Activated CD8-positive, alpha-beta memory T cell treated with anti-CD3 and anti-CD28 coated beads, Interleukin-2, amount 10 ng/mL, durations not matched to agents 7 days and 5 days (primary cell): ENCODE measurements at places on chromosomes 13 and 19.

DNA sequence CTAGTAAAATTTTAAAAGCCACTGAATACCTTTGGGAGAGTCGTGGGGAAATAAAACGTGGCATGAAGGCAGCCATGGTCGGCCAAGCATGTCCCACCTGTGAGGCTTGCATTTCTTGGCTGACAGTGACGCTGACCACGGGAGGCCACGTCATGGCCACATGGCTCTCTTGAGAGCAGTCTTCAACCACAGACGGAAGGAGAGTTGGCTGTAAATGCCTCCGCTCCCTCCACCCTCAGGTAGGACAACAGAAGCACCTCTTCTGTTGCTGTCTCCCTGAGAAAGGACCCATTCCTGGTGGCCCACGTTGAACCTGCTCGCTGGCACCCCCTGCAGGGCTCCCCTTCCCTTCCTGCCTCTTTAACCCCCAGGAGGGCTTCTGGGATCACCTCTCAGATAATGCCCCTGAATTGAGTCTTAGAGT is 10.6 kb upstream of the LRRC25 start:
- peak; percentile 48 for DNase-seq

GRCh38 chr13:103873725-103874124 is 807.5 kb upstream of the SLC10A2 start:
- DNase-seq: no peak

GRCh38 chr19:35959968-35960320 is 23.8 kb downstream of the LRFN3 start:
- no peak for DNase-seq

GRCh38 chr13:21596722-21597121 is 7.2 kb downstream of the MICU2 start:
- DNase-seq: no peak

- peak; percentile 69 for DNase-seq
Measured at GRCh38 chr19:6828698-6829633, 56.5 kb downstream of the VAV1 start.

GRCh38 chr19:45539459-45539858 is 32.2 kb downstream of the VASP start:
- no peak for DNase-seq

GRCh38 chr13:41352935-41353840 is 42.1 kb downstream of the NAA16 start:
- peak; percentile 68 for DNase-seq

DNA sequence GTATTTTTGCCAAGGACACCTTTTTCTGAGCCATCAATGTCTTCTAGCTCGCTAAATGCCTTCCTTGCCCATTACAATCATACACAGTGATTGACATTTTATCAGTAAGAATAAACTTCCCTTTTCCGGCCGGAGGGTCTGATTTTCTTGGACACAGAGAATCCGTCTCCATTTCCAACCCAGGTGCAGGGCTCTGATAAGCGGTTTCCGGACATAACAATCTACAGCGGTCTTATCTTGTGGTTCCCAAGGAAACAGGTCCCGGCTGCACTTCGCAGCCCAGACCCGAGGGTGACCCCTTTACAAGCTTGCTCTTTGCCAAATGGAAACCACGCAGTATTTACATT is 5.1 kb upstream of the ZNF77 start:
- no peak for DNase-seq

GRCh38 chr13:79448413-79448812 is 32.5 kb upstream of the NDFIP2 start:
- DNase-seq: no peak

GRCh38 chr13:42356184-42356575 is 84.2 kb downstream of the AKAP11 start:
- DNase-seq: no peak

DNA sequence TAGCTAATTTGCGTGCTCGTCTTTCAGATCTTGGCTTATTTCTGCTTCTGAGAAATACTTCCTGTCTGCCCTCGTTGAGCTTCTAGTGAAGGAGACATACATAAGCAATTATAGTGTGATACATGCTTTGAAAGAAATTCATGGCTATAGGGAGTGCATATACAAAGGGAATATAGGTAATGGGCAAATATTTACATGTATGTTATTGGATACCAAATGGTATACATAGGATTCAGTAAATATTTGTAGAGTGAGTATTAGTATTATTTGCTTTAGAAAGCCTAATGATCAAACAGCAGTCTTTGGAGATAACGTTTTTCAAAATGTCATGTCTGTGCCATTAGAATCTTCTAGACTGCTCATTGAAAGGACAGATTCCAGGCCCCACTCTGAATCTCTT is 5.2 kb downstream of the BRCA2 start:
- no peak for DNase-seq

DNA sequence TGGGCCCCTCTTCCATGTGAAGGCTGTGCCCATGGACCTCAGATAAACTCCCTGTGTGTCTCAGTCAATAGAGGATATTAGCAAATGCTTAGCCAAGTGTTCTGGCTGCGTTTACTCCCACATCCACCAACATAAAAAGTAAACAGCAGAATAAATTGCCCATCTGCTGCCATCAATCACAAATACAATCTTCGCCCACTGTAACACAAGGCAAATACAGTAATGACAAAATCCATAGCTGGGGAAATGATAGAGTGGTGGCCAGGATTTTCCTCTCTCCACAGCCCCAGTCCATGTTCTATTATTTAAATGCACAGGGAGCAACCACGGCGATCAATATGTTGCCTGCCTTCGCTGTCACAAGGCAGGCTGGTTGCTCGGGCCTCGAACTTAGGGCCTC is 376.5 kb downstream of the UQCRFS1 start:
- DNase-seq: no peak

DNA sequence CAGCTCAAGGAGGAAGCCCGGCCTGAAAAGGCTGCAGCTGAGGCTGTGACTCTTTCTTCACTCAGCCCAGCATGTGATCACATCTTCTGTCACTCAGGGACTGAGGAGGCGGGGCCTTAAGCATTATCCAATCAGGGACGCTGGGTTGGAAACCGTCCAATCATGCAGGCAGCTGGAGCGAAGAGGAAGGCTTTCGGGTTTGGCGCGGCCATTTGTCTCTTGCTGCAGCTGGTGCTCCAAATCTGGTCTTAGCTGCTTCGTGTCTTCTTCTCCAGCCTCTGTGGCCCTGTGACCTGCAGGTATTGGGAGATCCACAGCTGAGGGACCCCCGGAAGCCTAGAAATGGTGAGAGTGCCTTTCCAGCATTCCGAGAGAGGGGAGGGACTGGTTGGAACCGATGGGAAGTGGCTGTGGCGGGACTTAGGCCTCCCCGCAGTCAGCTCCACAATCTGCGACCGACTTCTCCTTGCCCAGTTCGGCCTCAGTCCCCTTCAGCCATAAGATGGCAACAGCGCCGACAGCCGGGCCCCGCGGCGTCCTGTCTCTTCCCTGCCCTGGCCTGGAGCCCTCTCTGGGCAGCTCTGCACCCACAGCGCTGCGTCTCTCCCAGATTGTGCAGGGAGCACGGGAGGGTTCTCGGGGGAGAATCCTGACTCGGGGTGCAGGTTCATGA is at the start of gene ZNF90:
TSS of gene ZNF90 (plus strand) at position 210 of the 673 bp plus-strand sequence. CDS start at position 343, 133 bp downstream.
- DNase-seq: peak; percentile 96

DNA sequence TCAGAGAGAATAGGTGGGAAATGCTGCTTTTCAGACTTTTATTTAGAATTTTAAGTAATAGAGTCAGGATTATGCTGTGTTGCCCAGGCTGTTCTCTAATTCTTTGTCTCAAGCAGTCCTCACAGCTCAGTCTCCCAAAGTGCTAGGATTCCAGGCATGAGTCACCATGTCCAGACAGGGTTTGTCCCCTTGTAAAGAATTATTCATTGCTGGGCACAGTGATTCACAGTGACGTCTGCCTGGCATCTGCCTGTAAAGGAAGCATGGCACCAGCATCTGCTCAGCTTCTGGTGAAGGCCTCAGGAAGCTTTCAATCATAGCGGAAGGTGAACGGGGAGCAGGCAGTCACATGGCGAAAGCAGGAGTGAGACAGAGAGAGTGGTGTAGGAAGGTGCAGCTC is 17.7 kb downstream of the ZNF763 start:
- no peak for DNase-seq

DNA sequence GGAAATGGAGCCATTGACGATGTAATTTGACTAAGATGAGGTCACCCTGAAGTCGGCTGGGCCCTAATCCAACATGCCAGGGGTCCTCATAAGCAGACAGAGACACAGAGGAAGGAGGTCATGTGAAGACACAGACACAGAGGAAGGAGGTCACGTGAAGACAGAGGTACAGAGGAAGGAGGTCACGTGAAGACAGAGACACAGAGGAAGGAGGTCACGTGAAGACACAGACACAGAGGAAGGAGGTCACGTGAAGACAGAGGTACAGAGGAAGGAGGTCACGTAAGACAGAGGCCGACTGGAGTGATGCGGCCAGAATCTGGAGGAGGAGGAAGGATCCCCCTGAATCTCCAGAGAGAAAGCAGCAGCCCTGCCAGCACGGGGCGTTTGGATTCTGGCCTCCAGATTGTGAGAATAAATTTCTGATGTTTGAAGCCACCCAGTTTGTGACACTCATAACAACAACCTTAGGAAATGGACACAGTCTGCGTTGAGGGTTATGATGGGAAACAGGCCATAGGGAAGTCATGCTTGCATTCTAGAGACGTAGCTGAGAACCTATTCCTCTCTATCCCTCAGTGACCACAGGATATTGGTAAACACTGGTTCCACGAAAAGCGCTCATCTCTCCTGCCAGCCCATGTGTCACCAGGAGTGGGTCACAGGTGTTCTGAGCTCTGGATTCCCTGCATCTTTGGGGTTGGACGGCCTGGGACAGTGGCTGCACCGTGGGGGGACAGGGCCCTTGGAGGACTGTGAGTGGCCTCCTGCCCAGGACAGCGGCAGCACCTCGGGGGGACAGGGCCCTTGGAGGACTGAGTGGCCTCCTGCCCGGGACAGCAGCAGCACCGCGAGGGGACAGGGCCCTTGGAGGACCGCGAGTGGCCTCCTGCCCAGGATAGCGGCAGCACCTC is 108.5 kb downstream of the SOX1 start:
- peak; percentile 35 for DNase-seq

DNA sequence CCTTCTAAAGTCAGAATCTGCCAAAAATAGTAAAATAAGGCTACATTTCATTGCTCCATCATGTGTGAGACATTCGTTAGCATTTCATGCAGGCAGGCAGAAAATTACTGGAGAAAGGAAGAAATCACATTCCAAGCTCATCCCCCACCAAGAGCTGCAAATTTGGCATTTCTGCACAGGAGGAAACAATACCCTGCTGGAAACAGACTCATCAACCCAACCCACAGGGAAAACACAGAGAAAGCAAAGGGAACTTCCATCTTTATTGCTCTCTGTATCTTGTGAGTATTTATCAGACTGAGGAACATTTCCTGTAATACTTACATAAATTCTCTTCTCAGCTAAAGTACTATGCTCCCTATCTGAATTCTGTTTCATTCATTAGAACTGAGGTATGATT is 95.7 kb downstream of the KCTD12 start:
- no peak for DNase-seq

- no peak for DNase-seq
Measured at GRCh38 chr19:22735911-22736645, 47.9 kb downstream of the ZNF99 start.

GRCh38 chr19:1468274-1468820 is 10.7 kb downstream of the C19orf25 start:
- DNase-seq: no peak

- no peak for DNase-seq
Measured at GRCh38 chr13:73698859-73699258, 435.3 kb downstream of the KLF12 start.

DNA sequence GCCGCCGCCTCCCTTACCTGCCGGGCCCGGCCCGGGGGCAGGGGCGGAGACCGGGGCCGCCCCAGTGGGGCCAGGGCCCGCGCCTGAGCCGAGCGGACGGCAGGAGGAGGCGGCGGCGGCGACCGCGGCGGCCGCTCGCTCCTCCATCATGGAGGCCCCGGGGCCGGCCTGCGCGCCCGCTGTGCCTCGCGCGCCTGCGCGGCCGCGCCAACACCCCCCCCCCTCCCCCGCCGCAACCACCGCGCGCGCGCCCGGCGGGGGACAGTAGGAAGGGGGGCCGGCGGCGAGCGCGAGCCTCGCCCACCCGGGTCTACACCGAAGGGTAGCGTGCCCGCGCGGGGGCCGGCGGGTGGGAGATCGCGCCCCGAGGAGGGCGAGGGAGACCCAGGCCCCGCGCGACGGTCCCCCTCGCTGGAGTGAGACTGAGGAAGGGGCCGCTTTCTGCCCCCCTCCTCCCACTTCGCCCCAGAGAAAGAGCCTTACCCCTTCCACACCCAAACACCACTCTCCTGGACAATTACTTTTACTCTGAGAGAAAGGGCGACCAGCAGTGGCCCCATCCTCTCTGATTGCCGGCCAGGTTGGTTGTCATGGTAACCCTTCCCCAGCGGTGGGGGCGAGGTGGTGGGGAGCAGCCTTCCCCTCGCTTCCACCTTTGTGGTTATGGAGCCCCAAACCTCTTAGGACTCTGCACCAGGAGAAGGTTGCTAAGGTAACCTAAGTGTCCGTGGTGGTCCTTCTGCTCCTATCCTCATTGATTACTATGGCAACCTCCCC is at the start of gene STRN4:
TSS of gene STRN4 (minus strand) at position 170 of the 777 bp plus-strand sequence. CDS start at position 150, 20 bp downstream.
- peak; percentile 68 for DNase-seq

- no peak for DNase-seq
Measured at GRCh38 chr19:342801-343421, 1.7 kb downstream of the MIER2 start.

- DNase-seq: no peak
Measured at GRCh38 chr19:14978161-14978776, 1.4 kb downstream of the SLC1A6 start.

- no peak for DNase-seq
Measured at GRCh38 chr13:107642831-107643230, 572.5 kb downstream of the LIG4 start.

GRCh38 chr19:5978606-5979552 is 939 bp upstream of the RANBP3 start:
- DNase-seq: peak; percentile 51

DNA sequence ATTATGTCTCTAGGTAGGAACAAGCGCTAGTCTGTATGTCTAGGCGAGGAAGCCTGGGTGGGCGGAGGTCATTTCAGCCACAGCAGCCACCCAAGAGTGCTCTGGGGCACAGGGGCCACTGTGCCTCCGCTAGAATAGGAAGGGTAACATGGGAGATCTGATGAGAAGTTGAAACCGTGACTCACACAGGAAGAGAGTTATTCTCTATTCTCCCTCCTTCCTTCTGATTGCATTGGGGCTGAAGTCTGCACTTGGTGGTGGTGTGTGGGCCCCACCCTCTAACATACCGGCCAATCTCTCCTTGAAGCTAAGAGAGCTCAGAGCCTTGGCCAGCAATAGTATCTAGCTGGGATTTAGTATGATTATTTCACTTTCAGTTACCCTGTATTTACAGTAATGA is 20.3 kb upstream of the GGACT start:
- DNase-seq: peak; percentile 73

- no peak for DNase-seq
Measured at GRCh38 chr19:17021793-17022590, 4.6 kb downstream of the CPAMD8 start.

DNA sequence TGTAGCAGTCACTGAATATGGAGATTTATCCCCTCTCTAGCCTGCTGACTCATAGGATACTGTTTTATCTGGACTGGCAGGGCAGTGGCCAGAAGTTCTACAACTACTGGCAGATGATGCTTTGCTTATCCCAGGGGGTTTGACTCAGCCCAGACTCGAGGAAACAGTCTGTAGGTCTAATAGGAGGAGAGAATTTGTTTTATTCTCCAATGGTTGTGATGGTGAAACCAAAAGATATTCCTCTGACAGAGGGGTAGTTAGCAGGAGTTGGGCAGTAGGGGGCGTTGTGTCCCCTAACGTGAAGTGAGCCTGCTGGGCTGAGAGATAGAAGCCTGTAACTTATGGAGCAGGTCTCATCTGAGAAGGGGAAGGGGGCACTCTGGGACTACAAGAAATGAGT is 74.9 kb downstream of the WTIP start:
- no peak for DNase-seq
